CD4-positive, alpha-beta T cell treated with Interleukin-15 for 1 hour (primary cell): ENCODE measurements at places on chromosomes 12 and 14.

DNA sequence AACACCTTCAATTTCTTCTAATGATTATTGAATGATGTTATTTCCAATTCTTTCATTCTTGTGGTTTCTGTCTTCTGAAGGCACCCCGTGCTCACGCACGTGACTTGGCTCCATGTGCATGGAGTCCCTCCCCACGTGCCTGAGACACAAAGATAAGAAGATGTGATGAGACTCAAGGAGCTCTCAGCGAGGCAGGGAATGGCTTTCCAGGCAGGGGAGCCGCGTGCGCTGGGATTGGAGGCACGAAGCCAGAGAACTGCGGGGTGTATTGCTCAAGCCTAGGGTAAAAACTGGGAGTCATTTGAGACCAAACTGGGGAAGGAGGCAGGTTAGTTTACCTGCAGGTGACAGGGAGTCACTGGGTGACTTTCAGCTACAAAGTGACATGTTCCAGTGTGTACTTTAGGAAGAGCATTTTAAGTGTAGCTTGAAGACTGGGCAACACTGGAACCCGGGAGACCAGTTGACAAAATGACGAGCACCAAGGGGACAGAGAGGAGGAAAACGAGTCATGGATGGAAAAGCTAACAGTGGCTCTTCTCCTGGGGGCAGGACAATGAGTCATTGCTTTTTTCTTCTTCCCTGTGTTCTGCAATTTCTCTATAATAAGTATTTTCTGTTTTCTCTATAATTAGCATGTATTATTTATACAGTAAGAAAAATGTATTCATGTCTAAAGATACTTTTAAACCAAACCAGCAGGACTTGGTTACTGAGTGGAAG lies 311.7 kb upstream of the FKBP4 start:
- DNase-seq, result no peak

- DNase-seq, result no peak
Measured at GRCh38 chr12:63302941-63303536, 152.0 kb upstream of the AVPR1A start.

GRCh38 chr14:37230551-37231194 lies 32.9 kb downstream of the MIPOL1 start:
- DNase-seq, result no peak

DNA sequence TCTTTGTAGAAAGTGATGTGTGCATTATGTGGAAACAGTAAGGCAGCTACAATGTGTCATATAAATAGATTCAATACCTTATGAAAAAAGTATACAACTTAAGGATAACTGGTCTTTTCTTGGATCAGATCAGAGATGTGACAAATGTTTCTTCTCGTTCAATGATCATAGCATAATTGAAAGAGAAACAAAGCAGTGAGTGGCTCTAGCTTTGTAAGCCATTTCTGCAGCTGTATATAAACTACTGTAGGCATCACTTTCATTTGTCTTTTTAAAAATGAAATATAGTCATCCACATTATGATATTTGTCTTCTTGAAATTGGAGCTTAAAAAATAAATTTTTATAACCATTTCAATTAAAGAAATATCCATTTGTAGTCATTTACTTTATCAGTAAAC lies 63.8 kb upstream of the LMO3 start:
- no peak for DNase-seq

DNA sequence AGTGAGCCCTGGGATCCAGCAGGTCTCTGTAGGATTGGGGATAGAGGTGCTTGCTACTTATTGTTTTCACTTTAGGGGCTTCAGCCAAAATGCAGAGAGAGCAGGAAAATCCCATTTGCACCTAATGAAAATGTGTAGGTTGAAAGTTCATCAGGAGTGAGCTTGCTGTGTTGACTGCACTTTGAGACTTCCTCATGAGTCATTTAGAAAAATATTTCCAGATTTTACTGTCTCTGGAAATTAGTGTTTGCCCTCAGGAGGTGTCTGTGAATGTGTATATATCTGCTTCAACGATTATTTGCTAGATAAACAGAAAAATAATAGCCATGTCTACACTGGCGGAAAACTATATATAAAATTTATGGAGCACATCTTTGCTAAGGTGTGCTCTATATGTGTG lies 159.3 kb downstream of the CAND1 start:
- DNase-seq, result no peak

GRCh38 chr14:100872259-100873095 lies 31.0 kb downstream of the RTL1 start:
- DNase-seq, result no peak

DNA sequence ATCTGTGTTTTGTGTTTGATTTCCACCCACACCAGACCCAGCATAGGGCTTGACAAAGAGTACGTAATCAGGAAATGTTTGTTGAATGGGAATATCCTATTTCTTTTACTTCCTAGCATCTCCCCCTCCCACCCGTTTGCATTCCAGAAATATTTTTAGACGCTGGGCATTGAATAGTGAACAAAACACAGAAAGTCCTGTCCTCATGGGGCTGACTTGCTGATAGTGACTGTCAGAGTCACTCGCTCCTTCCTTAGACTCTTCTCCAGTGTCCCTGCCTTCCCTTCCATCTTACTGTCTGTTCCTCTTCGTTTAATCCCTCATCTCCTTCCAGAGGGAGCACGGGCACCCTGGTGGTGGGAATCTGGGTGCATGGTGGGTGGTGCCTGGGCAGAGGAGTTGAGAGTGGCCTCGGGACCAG lies 53.6 kb downstream of the SLC25A47 start:
- no peak for DNase-seq

DNA sequence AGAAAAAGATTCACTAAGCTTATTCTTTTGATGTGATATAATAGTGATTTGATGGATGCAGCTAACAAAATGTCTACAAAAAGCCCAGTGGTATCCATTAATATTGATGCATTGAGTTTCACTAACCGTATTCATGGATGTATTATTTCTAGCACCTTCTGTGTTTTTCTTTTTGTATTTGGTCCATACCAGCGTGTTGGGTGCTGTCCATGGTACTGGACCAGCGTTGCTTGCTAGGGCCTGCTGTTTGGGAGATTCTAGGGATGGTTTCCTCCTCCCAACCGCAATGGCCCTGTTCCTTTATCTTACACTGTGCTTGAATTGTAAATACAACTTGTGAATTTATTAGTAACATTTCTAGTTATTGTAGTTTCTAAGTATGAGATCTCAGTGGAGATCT lies 31.7 kb downstream of the ANO4 start:
- no peak for DNase-seq

DNA sequence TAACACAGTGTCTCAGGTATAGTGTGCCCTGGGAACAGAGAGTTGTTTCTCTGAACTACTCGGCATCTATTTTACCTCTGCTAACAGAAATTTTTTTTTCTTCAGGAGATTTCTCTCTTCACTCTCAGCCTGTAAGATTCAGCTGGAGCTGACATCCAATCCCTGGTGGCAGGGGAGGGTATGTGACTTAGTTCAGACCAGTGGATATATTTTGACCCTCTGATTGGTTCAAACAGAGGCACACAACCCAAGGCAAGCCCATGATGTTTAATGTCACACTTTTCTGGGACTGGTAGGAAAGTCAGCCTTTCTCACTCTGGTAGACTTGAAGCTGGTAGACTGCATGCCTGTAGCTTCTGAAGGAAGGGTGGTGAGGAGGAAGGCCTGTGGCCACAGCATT lies 147.9 kb downstream of the HMGA2 start:
- DNase-seq, result no peak

GRCh38 chr12:124715121-124715990 lies 147.9 kb upstream of the NCOR2 start:
- no peak for DNase-seq

DNA sequence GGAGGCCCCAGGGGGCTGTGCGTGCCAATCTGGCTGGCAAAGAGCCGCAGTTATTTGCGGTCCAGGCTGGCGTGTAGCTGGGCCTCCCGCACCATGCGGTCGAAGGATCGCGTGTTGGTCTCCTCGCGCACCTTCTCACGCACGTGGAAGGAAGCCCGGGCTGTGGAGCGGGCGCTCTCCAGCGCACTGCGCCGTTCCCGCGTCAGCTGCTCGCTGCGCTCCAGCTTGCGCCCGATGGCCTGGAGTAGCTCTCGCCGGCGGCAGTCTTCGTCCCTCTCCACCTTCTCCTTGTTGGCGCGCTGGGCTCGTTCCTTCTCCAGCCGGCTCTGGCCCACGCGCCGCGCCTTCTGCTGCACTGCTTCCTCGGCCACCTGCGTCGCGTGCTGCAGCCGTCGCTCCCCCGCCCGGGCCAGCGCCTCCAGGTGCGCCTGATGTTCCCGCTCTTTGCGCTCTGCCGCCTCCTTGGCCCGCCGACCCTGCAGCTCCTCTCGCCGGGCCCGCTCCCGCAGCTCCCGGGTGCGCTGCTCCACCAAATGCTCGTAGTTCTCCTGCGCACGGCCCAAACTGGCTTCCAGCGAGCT lies 3.1 kb downstream of the CCDC177 start:
- no peak for DNase-seq

DNA sequence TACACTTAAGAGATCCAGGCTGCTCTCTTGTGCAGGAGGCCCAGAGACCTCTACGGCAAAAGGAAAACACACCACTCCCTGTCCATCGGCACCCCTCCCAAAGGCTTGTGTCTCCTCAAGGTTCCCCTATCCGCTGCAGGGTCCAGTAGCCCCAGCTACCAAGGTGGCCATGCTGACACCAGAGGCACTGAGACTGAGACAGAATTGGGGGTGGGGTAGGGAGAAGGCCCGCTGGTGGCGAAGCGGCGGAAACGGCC lies 590 bp downstream of the DDIT3 start:
- peak; percentile 38 for DNase-seq

GRCh38 chr12:124599074-124599999 lies 31.9 kb upstream of the NCOR2 start:
- DNase-seq, result no peak

- no peak for DNase-seq
Measured at GRCh38 chr14:69682621-69683263, 71.3 kb downstream of the SUSD6 start.

GRCh38 chr14:68807987-68808386 lies 15.1 kb upstream of the ZFP36L1 start:
- no peak for DNase-seq

DNA sequence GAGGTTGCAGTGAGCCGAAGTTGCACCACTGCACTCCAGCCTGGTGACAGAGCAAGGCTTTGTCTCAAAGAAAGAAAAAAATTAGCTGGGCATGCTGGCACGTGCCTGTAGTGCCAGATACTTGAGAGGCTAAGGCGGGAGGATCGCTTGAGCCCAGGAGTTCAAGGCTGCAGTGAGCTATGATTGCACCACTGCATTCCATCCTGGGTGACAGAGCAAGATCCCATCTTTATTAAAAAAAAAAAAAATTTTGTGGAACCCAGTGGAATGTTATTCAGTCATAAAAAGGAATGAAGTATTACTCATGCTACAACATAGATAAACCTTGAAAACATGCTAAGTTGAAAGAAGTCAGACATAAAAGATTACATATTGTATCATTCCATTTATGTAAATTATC lies 8.3 kb upstream of the ERBB3 start:
- DNase-seq, result no peak

GRCh38 chr14:88955455-88955854 lies 131.0 kb downstream of the TTC8 start:
- DNase-seq, result no peak

DNA sequence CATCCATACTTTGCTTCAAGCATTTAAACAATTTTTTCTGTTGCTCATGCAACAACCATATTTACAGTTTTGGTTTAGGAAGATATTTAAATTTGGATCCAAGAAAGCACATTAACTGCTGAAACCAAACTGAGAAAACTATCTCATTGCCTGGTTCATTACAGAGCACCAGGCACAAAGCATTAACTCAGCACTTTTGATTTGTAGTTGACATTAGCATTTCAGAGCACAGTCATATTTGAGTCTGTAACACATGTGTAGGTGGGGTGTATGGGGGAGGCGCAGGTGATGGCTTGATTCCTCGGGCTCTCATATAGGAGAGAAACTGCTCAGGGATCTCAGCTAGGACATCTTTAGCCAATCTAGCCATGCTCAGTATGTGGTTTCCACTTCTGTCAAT lies 251.7 kb downstream of the CPNE8 start:
- DNase-seq, result no peak

GRCh38 chr14:51182131-51182565 lies 57.9 kb upstream of the TMX1 start:
- no peak for DNase-seq

GRCh38 chr12:154058-154457 lies 59.9 kb downstream of the SLC6A12 start:
- no peak for DNase-seq

- DNase-seq, result no peak
Measured at GRCh38 chr12:484096-484495, 24.4 kb downstream of the B4GALNT3 start.

DNA sequence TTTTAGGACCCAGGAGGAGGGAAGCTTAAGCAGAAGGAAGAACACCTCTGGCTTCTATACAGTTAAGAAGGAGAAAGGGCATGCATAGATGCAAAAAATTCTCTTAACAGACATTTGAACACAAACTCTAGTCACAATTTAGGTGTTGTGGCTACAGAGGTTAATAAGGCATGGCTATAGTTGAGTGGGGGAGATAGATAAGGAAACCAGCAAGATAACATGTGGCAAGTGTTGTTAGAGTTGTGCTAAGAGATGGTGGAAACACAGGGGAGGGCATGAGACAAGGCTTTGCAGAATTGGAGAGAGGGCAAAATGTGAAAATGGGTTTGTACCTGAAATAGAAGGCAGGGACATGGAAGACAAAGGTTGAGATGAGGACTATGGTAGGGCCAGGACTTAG lies 88.9 kb downstream of the MSRB3 start:
- DNase-seq, result no peak

- DNase-seq, result peak; percentile 25
Measured at GRCh38 chr12:77060136-77060882, 5.1 kb downstream of the E2F7 start.

DNA sequence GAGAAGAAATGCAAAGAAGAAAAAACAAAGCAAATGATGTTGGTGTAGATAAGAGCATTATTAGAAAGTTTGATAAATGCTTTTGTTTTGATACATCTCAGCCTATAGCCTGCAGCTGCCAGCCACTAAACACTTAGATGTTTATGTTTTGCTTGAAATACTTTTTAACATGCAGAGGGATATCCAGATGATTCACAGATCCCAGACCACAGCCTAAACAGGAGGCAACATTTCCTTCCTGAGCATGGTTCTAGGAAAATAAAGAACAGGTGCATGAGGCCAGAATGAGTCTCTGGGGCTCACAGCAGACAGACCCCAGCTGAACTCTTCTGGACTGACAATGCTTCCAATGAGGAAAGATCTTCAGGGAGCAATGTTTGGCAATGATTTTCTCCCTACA lies 103.7 kb upstream of the EEA1 start:
- no peak for DNase-seq

GRCh38 chr14:101130861-101131260 lies 227.3 kb upstream of the RTL1 start:
- DNase-seq, result no peak

DNA sequence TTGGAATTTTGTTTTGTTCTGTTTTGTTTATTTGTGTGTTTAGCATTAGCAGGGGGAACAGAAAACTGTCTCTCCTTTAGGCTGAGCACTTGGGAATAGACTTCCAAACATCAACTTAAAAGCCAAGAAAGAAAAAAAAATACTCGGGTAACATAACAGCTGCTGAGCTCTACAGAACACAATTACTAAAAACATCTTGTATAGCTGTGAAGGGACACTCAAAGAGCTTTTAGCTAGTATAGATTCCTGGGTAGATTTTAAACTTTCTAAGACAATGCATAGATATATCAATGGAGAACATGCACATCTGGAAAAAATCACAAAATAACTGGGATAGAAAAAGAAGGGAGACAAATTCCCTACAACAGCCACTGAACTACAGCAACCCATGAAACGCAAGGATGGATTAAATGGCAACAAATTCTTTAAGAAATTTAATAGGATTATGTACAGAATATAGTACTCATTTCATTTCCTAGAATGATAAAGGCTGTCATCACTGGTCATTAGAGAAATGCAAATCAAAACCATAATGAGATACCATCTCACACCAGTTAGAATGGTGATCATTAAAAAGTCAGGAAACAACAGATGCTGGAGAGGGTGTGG lies 174.3 kb upstream of the KRR1 start:
- DNase-seq, result no peak
